ENCODE measurements at places on chromosomes 12 and 14.

GRCh38 chr14:102873546-102874061, 48.9 kb upstream of the AMN start:
- DNase-seq, result no peak

DNA sequence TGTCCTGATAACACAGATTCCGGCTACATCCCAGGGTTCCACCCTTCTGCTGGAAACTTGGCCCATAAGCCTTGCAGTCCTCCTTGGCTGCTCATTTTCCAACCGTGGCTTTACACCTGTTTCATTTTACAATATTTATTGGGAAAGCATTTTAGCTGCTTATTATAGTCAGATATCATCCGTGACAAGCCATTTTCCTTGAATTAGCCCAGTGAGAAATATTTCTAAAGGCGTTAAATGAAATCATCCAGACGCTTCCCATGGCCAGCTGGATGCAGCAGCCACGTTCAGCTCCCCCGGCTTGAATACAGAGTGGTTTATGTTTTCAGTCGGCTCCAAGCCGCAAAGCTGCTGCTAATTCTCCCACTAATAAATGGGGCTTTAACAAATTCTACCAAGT, 245.0 kb upstream of the PELI2 start:
- no peak for DNase-seq

GRCh38 chr14:104128981-104129380, 9.4 kb upstream of the KIF26A start:
- DNase-seq, result no peak

GRCh38 chr14:56543436-56543835, 36.2 kb upstream of the TMEM260 start:
- DNase-seq, result no peak

DNA sequence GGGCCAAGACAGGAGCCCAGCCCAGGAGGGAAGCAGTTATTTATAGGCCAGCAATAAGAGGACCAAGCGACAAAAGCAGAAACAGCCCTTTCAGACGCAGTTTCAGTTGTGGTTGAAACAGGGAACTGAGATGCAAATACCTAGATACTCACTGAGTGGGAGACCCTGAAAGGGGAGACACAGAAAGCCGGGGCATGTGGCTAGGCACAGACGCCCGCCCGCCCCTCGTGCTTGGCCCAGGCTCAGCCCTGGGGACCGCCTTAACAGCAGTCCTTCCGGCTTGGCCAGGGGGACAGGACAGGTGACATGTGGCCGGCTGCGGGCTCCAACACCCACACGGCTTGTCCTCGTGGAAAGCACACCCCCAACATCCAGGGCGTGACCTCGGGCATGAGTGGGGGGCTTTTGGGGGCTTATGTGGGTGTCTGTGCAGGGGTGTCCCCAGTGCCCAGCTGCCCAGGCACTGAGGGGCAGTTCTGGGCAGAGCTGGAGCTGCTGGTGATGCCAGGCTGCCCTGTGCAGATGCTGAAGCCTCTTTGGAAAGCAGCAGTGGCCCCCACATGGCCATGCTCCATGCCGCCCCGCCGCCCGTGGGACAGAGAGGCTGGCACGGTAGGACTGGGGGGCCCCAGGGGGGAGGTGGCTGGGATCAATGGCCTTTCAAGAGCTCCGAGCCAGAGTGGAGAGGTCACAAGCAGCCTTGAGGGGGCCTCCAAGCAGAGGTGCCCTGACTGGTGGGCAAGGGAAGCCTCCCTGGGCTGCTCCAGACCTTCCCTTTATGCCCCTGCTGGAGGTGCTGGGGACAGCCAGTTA, 2.1 kb downstream of the PLD4 start:
- DNase-seq, result peak; percentile 84

Measured in germinal center (tissue), 1 donor.